ENCODE measurements at places on chromosomes 4 and X.

DNA sequence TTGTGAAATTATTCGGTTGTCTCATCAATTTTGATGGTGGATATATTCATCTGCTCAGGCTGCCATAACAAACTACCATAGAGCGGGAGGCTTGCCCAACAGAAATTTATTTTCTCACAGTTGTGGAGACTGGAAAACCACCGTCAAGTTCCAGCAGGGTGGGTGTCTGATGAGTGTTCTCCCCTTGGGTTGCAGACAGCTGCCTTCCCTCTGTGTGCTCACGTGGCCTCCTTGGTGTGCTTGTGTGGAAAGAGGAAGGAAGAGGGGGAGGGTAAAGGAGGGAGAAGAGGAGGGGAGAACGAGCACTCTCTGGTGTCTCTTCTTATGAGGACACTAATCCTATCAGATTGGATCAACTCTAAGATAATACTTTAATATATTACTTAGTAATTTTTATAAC lies 123.8 kb upstream of the TEX13D start:
- no peak for DNase-seq

DNA sequence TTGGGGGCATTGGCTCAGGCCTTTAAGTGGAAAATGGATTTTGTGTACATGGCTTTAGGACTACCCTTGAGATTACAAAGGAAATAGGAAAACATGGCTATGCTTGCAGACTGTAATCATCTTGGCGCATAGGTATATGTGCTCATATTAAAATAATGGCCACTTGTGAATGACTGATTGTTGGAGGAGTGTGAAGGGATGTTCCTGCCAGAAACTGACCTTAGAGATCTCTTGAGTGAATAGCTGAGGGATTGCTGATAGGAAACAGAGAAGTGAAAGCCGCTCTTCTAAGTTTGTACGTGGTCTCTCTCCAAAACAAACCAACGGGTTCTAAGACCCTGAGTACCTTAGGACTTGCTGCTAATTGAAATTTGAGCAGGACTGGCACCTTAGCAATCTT lies 186.0 kb downstream of the MGST2 start:
- DNase-seq = no peak

DNA sequence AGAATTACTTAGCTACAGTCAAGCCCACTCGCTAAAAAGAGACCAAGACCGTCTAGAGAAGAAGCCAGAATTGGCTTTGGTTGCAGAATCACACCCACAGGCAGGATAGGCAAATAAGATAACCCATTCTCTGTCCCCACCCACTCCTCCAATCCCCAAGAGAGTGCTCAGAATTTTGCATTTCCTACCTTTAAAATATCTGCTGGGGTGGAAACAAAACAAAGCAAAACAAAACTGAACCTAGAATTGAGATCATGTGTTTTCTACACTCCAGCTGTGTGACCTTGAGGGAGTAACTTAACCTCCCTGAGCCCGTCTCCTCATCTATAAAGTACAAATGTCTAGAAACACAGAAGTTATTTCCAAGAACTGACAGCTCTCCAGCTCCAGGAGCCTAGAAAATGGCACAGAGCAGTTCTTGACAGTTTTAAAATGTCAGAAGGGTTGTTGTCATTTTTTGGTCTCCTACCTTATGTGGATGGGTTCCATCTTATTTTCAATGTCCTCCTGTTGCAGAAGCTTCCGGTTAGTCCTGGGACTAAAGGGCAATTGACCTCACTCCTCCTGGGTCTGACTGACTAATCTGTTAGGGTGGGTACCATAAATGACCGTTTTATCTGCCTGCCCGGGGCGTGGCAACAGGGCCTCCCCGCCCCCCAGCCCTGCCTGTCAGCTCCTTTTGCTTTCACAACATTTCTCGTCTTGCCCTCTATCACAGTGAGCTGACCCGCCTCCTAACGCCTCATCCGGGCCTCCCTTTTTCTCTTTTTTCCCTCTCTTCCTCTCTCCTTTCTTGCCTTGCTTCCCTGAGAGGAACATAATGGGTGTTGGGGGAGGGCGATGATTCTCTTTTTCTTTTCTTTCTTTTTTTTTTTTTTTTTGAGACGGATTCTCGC lies 114.0 kb downstream of the RBM47 start:
- no peak for DNase-seq

DNA sequence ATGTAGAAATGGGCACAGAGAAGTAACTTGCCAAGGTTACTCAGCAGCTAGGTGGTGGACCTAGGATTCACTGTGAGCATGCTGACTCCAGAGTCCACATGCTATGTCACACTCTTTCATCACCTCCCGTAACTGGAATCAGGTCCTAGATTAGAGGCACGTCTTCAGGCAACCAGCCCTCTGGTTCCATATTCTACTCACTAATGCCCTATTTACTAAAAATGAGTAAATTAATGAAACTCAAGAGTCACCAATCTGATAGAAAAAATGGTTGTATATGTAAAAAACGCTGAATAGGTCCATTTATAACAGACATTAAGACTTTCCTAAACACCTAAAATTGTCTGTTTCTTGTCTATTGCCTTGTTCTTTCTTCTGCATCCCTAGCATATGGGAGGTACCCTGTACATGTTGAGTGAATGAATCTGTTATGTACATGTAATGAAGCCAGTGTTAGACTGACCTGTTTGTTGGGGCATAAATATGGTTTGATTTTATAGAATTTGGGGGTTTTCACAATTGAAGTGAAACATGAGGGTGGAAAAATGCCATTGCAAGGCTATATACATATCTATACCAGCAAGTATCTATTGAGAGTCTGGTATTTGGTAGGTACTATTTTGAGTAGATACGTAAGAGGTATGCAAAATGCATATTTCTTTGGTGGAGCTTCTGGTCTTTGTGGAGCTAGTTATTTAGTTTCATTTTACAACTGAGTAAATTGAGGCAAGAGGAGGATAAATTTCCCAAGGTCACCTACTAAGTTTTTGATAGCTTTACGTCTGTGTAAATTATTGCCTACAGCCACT lies 7.5 kb upstream of the RUFY3 start:
- DNase-seq = no peak
